CD4-positive, alpha-beta T cell treated with Interferon alpha-2 for 1 hour (primary cell): ENCODE measurements at places on chromosomes 11 and 22.

DNA sequence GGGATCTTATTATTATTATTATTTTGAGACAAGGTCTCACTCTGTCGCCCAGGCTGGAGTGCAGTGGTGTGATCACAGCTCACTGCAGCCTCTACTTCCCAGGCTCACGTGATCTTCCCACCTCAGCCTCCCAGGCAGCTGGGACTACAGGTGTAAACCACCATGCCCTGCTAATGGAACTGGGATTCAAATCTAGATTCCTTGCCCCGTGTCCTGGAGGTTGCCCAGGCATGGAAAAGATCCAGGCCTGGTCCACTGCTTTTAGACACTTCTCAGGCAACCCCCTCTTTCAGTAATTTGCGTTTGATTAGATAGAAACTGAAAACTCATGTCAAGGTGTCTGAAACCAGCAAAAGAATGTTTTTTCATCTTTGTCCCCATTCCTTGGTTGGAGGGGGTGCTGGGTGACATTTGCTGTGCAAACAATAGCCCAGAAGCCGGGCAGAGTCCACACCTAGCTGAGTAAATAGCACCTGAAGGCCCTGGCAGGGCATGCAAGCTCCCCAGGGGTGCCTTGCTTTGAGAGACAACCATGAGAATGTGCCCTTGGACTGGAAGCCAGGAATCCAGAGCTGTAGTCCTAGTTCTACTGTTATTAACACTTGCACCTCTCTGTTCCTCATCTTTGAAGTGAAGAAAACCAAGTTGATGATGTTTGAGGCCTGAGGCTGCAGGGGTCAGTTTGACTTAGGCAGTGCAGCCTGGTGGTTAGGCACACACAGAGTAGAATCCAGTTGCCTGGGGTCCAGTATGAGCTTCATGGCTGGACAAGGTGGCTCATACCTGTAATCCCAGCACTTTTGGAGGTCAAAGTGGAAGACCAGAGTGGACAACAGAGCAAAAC, 19.1 kb upstream of the XBP1 start:
- DNase-seq, result no peak

DNA sequence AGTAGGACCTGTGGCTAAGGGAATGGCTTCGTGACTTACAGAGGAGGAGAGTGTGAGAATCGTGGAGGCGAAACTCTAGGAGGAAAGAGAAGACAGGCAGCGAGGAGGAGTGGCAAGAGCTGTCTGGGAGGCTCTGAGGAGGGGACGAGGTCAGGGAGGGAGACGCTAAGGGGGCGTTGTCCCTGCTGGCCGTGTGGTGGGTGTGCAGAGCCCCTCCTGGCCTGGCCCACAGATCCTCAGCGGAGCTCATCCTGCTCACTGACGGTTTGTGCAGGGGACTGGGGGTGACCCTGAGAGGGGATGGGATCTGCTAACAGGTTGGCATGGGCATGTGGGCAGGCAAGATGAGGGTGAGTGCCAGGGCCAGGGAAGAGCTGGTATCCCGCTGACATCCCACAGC, 56.5 kb upstream of the PRR5 start:
- DNase-seq, result no peak

DNA sequence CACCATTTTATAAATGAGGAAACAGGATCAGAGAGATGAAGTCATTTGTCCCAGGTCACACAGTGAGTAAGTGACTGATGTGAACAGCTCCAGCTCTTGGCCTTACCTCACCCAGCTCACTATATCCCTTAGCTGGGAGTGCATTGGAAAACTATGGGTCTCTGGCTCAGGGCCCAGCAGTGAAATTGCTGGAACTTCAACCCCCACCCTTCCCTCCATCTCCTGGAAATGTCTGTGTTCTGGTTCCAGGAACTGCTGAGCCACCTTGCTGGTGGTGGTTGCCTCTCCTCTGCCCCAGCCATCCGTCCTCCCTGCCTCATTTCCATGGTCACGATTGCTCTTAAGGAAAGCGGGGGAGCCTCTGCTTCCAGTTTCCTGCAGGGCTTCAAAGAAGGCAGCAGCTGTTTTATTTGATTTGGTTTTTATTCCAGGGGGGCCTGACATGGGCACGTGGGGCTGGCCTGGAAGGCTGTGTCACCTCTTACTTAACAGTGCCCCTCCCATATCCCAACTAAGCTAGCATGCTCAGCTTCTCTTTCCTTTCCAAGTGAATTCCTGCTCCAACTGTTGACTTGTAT, 46.2 kb upstream of the CSTF3 start:
- no peak for DNase-seq

DNA sequence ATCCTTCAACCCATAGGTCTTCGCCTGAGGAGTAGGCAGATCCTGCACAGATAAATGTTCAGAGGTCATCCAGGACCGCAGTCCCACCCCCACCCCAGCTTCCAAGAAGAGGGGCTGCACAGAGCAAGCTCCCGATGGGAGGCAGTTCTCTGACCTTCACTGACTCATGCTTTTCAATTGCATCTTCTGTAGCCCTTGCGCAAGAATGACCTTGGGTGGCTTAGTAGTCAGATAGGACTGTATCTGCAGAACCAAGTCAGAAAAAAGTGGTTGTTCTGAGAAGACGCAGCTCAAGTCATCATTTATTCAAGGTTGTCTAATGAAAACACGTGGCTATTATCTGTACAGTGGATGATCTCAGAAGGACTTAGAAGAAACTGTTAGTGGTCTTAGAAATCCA, 16.4 kb upstream of the GRAMD1B start:
- no peak for DNase-seq

GRCh38 chr11:55503449-55503848, 50.8 kb upstream of the OR4C15 start:
- DNase-seq, result no peak

- no peak for DNase-seq
Observed at GRCh38 chr11:46666516-46666915, 33.9 kb downstream of the ARHGAP1 start.

GRCh38 chr11:95453616-95454171, 222.7 kb upstream of the SESN3 start:
- no peak for DNase-seq

DNA sequence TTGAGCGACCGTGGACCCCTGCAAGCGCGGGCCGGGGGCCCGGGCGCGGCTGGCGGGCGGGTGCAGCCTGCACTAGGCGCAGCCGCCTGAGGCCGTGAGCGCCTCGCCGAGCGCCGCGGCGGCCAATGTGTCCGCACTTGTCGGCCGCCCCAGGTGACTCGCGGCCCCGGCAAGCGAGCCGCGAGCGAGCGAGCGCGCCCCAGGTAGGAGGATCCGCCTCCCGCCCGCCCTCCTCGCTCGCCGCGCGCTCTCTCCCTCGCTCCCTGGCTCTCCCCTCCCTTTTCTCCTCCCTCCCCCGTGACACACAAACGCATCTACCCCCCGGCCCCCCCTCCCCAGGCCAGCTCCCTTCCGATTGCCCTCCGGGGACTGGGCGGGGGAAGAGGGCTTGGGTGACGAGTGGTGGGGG, at the start of gene WNT7B:
TSS of gene WNT7B (minus strand) at position 160 of the 409 bp plus-strand sequence. CDS start 408 bp downstream, outside the sequence.
- peak; percentile 26 for DNase-seq

GRCh38 chr22:48320683-48321451, 1506.8 kb downstream of the BRD1 start:
- DNase-seq, result no peak

DNA sequence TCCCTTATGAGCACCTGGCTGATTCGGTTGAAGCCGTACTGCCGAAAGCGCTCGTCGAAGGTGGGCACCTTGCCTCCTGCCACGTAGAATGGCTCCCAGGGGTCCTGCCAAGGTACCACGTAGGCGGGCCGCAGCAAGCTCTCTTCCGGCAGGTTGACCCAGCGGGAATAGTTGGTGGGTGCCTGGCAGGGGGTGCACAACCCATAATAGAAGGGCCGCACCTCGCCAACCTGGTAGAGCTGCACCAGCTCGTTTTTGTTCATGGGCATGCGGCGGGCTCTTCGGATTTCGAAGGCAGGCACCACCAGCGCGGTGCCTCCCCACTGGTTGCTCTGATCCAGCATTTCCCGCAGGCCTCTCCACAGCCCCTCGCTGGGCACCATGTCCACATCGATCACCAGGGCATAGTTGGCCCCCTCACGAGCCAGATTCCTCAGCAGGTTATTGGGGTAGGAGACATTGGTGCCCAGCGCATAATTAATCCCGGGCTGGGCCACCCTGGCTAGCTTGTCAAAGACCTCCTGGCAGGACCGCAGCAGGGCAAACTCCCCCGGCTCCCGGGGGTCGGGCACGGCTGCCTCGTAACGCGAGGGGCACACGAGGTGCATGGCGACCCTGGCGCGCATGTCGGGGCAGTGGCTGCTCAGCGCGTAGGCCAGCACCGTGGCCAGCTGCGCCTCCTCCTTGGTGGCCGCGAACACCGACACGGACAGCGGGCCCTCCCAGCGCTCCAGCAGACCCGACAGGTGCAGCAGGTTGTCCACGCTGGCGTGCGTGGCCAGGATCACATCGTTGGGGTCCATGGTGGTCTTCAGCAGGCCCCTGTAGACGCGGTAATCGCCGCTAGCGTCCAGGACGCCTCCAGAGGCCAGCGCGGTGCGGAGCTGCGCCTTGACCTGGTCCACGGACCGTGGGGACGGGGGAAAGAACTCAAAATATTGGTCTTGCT, 679 bp downstream of the B4GAT1 start:
- DNase-seq, result no peak

GRCh38 chr11:10911907-10912306, 54.1 kb upstream of the ZBED5 start:
- no peak for DNase-seq

GRCh38 chr11:93017821-93018690, 48.6 kb downstream of the MTNR1B start:
- no peak for DNase-seq

DNA sequence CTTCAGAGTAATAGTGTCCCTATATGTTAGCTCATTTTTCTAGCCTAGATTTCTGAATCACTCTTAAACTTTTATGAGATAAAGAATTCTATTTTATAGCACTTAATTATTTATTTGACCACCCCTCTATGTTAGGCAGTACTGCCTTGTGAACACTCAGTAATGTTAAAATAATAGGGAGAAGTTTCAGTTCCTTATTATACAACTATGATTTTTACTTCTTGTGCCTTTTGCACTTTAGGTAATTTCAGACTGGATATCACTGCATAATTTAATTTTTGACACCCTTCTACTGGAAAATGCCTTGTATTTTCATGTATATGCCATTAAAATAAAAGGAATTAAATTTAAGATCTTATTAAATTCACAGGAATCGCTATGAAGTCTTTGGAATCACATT, 3.1 kb downstream of the BCO2 start:
- DNase-seq, result no peak

DNA sequence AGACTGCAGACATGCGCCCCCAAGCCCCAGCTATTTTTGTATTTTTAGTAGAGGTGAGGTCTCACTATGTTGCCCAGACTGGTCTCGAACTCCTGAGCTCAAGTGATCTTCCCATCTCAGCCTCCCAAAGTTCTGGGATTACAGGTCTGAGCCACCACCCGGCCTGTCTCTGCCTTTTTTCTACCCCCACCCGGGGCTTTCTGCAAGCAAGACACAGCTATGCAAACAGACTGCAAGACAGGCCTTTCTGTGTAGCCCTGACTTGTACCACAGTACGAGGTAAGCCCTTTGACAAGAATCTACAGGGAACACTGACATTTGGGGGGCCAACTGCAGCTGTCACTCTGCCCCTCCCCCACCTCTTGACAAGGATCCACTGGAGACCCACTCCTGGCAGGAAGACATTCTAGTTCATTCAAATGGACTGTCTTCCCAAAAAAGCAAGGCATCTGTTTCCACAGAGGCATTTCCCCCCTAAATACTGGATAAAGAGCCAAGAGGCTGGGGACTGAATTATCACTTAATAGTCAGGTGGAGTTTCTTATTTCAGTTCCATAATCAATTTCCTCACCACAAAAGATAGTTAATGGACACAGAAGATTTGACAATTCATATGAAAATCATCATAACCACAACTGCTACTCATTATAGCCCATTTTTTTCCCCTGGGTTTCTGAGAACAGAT, 118.2 kb downstream of the ABTB2 start:
- DNase-seq, result no peak

DNA sequence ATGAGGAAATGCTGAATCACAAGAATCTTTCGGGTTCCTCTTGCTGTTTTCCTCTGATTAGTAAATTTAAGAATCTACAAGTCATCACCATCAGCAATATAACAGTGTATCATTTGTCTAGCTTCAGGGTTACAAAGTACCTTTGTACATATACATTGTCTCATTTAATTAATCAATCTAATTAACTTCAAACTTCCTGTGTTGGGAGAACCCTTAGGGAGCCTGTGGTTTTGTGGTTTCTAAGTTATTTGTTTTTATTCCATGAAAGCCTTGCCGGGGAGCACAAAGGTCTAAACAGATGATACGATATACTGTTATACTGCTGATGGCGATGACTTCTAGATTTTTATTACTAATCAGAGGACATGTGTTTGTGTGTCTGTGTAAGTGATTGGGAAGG, 41.0 kb downstream of the TIMP3 start:
- no peak for DNase-seq

GRCh38 chr11:94742665-94743064, 25.5 kb upstream of the AMOTL1 start:
- no peak for DNase-seq

DNA sequence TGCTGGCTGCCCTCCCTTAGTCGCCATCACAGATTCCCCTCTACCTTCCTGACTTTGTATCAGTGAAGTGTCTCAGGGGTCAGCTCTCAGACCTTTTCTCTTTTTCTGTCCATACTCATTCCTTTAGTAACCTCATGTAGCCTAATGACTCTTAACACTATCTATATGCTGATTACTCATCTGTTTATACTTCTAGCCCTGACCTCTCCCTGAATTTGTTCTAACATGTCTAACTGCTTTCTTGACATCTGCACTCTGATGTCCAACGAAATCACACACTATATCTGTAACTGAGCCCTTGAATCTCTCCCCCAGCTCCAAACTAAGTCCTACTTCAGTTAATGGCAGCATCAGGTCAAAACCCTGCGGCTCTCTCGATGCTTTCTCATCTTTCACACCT, 135.8 kb upstream of the TIMP3 start:
- no peak for DNase-seq

DNA sequence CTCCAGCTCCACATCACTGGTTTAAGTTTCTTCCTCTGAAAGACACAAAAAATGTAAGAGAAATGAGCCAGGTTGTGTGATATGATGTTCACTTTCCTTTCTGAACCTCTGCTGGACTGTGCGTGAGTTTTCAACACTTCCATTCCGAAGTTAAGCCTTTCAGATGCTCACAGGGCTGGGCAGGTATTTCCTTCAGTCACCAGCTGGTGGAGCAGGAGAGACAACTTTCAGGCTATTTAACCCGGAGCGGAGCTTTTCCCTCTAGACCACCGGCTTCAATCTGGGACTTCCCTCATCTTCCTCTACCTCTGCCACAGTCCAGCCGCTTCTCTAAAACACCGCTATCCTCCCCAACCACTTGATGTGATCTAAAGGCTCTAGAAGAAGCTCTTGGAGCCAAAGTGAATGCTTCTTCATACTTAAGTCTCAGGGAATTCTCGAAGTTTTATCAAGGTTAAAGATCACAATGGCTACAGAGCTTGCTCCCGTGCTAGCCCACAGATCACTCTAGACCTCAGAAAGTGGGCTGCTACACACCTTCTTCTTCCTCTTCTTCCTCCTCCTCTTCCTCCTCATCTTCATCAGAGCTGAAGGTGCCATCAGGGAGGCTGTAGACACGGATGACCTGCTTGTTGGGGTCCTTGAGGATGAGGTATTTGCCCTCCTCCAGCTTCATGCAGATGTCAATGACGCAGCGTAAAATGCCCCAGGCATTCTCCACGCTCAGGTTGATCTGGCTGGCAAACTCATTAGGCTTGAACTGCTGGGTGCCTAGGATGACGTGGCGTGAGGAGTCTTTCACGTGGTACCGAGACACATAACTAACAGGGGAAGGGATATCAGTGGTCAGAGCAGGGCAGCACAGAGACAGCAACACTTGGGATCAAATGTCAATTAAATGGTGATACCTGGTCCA, 4.4 kb upstream of the FOXRED2 start:
- DNase-seq, result peak; percentile 23
